ENCODE measurements at places on chromosomes 16 and 17. TPM values are rescaled to one million over a fixed set of nuclear protein-coding genes. Genes with fewer than 3 reads are reported as not detected.
A peak's percentile ranks its signal among the peaks of the same experiment; 100 is the strongest.

DNA sequence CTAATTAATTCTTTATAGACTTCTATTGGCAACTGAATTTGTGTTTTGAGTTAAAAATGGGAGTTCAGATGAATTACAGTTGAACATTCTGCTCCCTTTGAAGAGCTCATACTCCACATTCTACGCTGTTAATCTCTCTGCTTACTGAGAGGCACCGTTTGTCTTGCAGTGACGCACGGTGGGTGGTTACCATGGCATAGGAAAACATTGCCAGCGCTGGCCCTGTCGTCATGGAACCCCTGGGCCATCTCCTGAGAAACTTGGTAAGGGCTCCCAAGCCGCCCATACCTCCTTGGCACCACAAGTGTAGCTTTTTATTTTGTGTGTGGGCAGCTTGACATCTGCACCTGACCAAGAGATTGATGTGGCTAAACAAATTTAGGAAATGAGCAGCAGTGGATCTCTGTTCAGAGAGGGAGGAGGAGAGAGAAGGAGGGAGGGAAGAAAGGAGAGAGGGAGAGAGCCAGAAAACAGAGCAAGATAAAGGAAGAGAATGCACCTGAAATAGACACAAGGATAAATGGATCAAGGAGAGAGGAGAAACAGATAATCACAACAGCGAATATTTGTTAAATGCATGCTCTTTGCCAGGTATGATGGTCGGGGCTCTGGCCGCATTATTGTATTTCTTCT lies 398.5 kb downstream of the HAPSTR1 start:
- H3K4me1 ChIP-seq, result peaks cover 6% of the 10 kb centered on the region
- peaks cover 3% of the 10 kb centered on the region for H3K27me3 ChIP-seq
- no peak overlapping the region for H3K4me3 ChIP-seq
- no peak overlapping the region for H3K27ac ChIP-seq
- no peak for DNase-seq
- H3K36me3 ChIP-seq, result no peaks in the 10 kb centered on the region

Gene TRPV3
- not detected for total RNA-seq

Gene PMP22
- 314 TPM for total RNA-seq

Gene HSF4
- 5.7 TPM for total RNA-seq

Gene ZMYND15
- not detected for total RNA-seq

- H3K36me3 ChIP-seq, result no peaks in the 10 kb centered on the region
- no peaks in the 10 kb centered on the region for H3K27me3 ChIP-seq
- H3K4me3 ChIP-seq, result no peak overlapping the region
- no peak for DNase-seq
- H3K27ac ChIP-seq, result no peak overlapping the region
- H3K4me1 ChIP-seq, result peaks cover 25% of the 10 kb centered on the region
Measured at GRCh38 chr16:23949630-23950290, 114.0 kb downstream of the PRKCB start.

- DNase-seq, result no peak
- peaks cover 29% of the 10 kb centered on the region for H3K4me1 ChIP-seq
- H3K4me3 ChIP-seq, result no peak overlapping the region
- H3K27me3 ChIP-seq, result peaks cover 17% of the 10 kb centered on the region
Measured at GRCh38 chr17:1577182-1577581, 14.6 kb upstream of the PITPNA start.

Gene EPX
- not detected for total RNA-seq

Gene OTOA
- not detected for total RNA-seq

GRCh38 chr16:85528528-85529387 lies 84.4 kb upstream of the GSE1 start:
- H3K4me1 ChIP-seq, result peaks cover 19% of the 10 kb centered on the region
- no peaks in the 10 kb centered on the region for H3K36me3 ChIP-seq
- no peak overlapping the region for H3K4me3 ChIP-seq
- peaks cover 6% of the 10 kb centered on the region for H3K27me3 ChIP-seq

Gene NMT1
- total RNA-seq, result 85.8 TPM

DNA sequence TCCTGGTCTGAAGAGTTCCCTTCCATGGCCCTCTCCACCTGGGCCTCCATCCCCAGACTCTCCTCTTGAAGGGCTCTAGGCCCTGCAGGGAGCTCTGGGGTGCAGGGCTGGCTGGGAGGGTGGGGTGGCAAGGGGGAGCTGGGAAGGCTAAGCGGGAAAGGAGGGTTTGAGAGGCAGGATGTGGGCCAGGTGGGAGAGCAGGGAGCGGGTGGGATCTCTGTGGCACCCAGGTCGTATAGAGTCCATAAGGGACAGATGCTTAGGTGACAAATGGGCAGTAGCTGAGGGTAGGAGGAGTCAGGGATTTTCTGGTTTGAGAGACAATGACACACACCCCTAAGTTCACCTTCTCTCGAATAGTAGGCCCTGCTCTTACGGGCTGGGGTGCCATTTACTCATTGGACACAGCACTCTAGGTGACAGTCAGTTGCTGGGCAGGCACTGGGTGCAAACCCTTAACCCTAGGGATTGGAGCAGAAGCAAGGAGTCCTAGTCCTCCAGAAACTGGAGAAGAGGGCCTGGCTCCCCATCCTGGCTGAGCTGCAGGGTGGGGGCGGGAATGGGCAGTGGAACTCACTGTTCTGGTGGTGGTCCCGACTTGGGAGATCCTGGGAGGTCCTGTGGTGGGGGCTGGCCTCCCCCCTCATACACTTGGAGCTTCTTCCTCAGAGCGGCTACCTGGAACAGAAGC lies 15.3 kb downstream of the KIF18B start:
- peaks cover 9% of the 10 kb centered on the region for H3K36me3 ChIP-seq
- DNase-seq, result no peak
- peaks cover 4% of the 10 kb centered on the region for H3K27me3 ChIP-seq

Gene PRSS27
- total RNA-seq, result 0.90 TPM

- H3K4me3 ChIP-seq, result peak overlapping the region; percentile 89
- no peak overlapping the region for H3K27ac ChIP-seq
- DNase-seq, result peak; percentile 51
- peaks cover 15% of the 10 kb centered on the region for H3K27me3 ChIP-seq
- H3K36me3 ChIP-seq, result no peaks in the 10 kb centered on the region
Measured at GRCh38 chr16:62035115-62036092, 834 bp downstream of the CDH8 start.

DNA sequence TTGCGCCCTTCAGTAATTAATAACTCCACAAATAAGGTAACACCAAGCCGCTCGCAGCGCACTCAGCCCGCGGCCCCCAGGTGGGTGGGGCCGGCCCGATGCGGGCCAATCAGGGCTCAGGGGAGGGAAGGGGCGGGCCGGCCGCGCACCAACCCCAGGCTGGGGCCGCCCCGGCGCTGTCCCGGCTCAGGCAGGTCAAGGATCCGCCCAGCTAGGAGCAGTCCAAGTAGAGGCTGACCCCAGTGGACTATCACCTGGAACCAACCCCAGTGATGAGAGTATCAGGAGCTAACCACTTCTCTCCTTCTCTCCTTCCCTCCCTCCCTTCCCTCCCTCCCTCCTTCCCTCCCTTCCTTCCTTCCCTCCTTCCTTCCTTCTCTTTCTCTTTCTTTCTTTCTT lies 110.8 kb downstream of the C16orf78 start:
- H3K4me3 ChIP-seq, result no peak overlapping the region
- H3K4me1 ChIP-seq, result no peaks in the 10 kb centered on the region
- peaks cover 8% of the 10 kb centered on the region for H3K36me3 ChIP-seq
- no peak overlapping the region for H3K27ac ChIP-seq
- H3K27me3 ChIP-seq, result peaks cover 4% of the 10 kb centered on the region

Gene TPSG1
- not detected for total RNA-seq

GRCh38 chr16:57676553-57677085 lies 8.5 kb downstream of the ADGRG3 start:
- H3K4me1 ChIP-seq, result peaks cover 44% of the 10 kb centered on the region
- H3K4me3 ChIP-seq, result no peak overlapping the region
- H3K27ac ChIP-seq, result peak overlapping the region; percentile 3
- H3K36me3 ChIP-seq, result no peaks in the 10 kb centered on the region
- H3K27me3 ChIP-seq, result peaks cover 11% of the 10 kb centered on the region

DNA sequence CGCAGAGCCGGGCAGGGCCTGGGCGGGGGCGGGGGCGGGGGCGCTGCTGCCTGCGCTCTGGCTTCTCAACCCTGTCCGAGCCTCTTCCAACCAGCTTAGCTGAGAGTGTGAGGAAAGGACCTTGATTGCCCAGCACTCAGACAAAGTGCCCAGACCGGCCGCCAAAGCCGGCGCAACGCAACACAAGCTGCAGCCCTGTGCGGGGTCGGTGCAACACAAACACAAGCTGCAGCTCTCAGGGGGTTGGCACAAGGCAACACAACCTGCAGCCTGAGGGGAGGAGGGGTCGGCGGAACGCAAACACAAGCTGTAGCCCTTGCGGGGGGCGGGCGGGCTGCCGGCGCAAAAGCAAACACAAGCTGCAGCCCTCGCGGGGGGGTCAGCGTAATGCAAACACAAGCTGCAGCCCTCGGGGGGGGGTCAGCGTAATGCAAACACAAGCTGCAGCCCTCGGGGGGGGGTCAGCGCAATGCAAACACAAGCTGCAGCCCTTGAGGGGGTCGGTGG lies 60.0 kb downstream of the KLHDC4 start:
- H3K4me3 ChIP-seq, result no peak overlapping the region
- H3K4me1 ChIP-seq, result peaks cover 11% of the 10 kb centered on the region
- H3K36me3 ChIP-seq, result peaks cover 17% of the 10 kb centered on the region
- peaks cover 10% of the 10 kb centered on the region for H3K27me3 ChIP-seq
- no peak overlapping the region for H3K27ac ChIP-seq

- peaks cover 15% of the 10 kb centered on the region for H3K36me3 ChIP-seq
- peak overlapping the region; percentile 93 for H3K4me3 ChIP-seq
- DNase-seq, result peak; percentile 31
- H3K27ac ChIP-seq, result peak overlapping the region; percentile 52
- peaks cover 14% of the 10 kb centered on the region for H3K27me3 ChIP-seq
Measured at GRCh38 chr16:30369091-30369937, 980 bp downstream of the TBC1D10B start.

Gene P3H4
- total RNA-seq, result 22.6 TPM

All from endothelial cell (in vitro differentiated cells).